ENCODE measurements at places on chromosomes 11 and 22.

DNA sequence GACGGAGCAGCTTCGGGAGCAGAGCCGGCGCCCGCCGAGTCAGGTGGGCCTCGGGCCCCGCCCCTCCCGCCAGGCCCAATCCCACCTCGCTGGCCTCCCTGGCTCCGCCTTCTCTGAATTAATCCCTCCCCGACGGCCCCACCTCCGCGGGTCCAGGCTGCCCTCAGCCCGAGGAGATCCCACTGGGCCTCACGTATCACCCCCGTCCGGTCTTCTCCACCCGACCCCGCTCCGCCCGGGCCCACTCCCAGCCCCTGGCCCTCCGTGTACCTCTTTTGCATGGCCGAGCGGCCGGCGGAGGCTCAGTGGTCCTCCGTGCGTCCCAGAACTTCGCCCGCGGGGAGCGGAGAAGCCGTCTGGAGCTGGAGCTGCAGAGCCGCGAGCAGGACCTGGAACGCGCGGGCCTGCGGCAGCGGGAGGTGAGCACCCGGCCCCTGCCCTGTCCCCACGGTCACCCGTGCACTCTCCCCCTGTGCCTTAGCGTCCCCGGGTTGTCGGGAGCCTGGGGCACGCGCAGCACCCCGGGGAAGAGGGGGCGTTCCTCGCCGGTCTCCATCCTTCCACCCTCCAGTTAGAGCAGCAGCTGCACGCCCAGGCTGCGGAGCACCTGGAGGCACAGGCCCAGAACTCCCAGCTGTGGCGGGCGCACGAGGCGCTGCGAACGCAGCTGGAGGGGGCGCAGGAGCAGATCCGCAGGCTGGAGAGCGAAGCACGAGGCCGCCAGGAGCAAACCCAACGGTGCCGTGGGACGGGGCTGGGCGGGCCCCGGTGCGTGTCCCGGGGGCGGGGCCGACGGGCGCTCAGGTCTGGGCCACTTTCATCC lies 2.2 kb upstream of the CD151 start:
- DNase-seq = peak; percentile 64

- DNase-seq = no peak
Observed at GRCh38 chr11:27041141-27041899, 705 bp downstream of the BBOX1 start.

DNA sequence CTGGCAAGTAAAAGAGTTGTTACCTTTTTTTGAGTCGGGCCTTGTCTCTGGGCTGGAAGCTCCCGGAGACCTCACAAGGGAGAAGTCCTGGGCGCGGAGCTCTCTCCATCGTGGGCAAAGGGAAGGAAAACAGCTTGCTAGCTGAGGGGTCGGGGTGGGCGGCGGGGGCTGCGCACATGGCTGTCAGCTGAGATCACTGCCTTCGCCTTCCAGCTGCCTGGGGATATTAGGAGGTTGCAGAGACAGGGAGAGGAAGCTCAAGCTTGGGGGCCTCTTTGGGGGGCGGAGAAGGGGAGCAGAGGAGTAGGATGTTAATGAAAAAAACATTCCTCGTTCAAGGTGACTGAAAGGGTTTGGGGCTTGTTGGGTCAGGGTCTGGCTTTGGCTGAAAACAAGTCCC lies 49.2 kb upstream of the ALX4 start:
- DNase-seq = no peak

DNA sequence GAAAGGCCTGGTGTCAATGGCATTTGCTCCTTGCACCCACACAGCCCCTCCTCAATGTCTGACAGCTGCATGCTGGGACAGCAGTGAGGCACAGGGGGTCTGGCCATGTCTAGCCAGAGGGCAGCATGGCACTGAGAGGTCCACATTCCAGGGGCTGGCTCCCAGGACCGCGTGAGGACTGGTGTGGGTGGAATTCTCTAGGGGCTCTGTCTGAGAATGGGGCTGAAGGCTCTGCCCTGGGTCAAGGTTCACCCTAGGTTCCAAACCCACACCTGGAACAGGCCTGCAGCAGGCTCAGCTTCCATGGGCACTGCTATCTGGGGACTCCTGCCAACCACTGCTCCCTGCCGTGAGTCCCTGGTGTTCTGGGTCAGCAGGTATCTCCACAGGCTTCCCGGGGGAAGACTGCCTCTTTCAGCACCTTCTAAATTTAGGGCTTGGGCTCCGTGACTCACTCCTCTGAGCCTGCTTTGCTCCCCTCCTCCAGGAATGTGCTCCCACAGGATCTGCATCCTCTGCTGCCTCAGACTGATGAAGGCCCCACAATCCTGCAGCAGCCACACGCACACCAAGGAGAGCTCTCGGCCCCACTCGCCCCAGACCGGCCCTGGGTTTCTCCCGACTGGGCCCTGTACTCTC lies 4.2 kb downstream of the STARD10 start:
- no peak for DNase-seq

- no peak for DNase-seq
Observed at GRCh38 chr22:50032109-50032871, 19.7 kb upstream of the IL17REL start.

GRCh38 chr22:18044548-18045271 lies 20.3 kb upstream of the MICAL3 start:
- DNase-seq = no peak

GRCh38 chr22:35556666-35557065 lies 16.0 kb downstream of the RASD2 start:
- DNase-seq = no peak

- DNase-seq = no peak
Observed at GRCh38 chr22:37930952-37931440, 22.4 kb downstream of the C22orf23 start.

GRCh38 chr22:40289991-40290459 lies 56.3 kb upstream of the ADSL start:
- DNase-seq = peak; percentile 27

GRCh38 chr11:8225589-8226036 lies 38.1 kb downstream of the LMO1 start:
- DNase-seq = peak; percentile 19

DNA sequence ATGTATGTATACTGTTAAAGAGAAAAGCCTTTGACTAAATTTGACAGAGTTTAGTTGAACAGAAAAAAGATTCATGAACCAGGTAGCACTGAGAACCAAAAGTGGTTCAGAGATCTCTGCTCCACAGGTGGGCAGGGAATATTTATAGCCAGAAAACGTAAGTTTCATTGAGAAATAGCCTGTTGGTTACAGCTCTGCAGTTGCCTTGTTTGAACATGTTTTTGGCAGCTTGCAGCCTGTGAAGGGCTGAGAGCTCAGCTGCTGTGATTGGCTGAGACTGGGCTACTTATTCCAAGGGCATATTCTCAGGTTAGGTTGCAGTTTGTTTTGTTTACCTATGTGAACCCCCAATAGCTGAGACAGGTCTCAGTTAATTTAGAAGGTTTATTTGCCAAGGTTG lies 13.5 kb upstream of the ZNF74 start:
- no peak for DNase-seq

GRCh38 chr22:32737811-32738497 lies 63.6 kb upstream of the TIMP3 start:
- DNase-seq = no peak

DNA sequence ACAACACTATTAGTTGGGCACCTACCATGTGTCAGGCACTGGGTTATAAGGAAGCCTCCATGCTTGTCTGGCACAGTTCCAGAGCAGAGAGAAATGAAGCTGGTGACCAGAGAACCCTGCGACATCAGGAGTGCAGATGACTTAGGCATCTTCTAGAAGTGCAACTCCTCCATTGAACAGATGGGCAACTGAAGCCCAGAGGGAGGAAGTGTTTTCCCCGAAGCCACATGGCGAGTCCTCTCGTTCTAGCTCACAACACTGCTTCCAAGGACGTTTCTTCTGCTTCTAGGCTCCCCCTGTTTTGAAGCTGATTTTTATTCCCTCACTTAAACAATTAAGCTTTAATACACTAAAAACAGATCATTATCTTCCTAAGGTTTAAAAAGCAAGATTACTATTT lies 109.8 kb upstream of the SYT13 start:
- DNase-seq = no peak

GRCh38 chr11:126702987-126703386 lies 297.6 kb downstream of the KIRREL3 start:
- DNase-seq = no peak

GRCh38 chr22:45441138-45441537 lies 27.6 kb downstream of the RIBC2 start:
- no peak for DNase-seq

GRCh38 chr11:46485856-46486443 lies 94.4 kb upstream of the CHRM4 start:
- DNase-seq = no peak

DNA sequence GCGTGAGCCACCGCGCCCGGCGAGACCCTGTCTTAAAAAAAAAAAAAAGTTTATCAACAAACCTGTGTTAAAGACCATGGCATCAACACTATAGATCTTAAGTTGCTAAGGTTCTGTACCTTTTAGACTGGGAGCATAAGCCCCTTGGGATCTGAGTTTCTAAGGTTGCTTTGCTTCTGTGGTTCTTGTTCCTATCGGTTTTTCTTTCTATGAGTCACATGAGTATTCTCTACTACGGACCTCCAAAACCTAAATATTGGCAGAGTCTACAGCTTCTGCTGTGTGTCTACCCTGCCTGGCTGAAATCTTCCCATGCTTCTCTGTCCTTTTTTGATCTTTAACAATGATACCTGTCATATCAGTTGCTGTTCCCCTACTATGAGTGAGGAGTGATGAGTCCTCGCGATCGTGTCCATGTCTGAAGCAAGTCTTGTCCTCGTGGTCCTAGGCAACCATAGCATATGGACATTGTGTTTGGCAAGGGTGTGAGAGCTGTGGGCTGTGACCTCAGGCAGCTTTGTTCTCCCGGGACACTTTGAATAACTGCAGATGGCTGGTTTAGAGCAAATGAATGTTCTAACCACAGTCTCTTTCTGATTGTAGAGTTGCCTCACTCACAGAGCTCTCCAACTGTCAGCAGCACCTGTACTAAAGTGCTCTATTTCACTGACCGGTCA lies 9.0 kb upstream of the DLAT start:
- DNase-seq = no peak

DNA sequence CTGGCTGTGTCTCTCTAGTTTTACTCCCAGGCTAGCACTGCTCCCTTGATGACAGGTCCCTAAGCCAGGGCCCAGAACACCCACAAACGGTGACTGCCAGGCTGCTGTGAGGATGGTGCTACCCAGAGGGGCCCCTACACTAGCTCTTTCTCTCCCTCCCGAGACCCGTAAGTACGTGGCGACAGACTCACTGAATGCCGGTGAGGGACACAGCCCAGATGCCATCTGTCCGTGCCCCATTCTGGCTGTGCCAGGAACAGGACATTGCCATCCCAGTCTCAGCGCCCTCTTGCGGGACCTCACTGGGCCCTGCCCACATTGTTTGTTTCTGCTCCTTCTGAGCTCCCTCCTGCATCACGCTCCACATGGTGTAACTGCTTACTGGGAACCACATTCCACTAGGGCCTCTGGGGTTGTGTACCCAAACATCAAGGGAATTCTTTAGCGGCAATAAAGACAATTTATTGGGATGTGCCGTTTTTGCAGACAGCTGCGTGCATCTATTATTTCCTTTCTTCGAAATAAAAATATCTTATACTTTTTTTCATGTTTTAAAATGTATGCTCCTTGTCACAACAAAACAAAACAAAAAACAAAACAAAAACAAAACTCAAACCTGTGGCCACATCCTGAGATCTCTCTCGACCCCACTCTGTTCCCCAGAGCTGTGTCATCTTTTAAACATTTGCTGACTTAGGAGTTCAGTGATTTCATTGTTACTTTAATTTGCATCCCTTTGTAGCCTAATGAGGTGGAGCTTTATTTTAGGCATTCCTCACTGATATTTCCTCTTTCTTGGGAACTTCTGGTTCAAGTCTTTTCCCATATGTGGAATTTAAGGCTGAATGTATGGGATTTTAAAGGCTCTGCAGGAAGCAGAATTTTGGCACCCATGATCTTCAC lies 4.4 kb upstream of the TPCN2 start:
- DNase-seq = no peak

DNA sequence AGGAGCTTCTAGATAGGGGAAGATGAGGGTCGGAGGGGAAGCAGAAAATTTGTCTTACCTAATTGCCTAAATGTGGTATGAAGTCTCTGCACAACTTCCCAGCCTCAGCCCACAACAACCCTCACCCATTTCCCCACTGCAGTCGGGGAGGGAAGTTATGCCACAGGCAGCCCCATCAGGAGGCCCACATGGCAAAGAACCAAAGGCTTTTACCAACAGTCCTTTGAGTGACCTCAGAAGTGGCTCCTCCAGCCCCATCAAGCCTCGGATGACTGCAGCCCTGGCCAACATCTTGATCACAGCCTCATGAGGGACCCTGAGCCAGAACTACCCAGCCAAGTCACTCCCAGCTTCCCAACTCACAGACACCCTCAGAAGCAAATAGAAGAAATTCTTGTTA lies 54.8 kb downstream of the CHST1 start:
- DNase-seq = no peak

GRCh38 chr22:40407831-40408717 lies 37.7 kb downstream of the SGSM3 start:
- no peak for DNase-seq

DNA sequence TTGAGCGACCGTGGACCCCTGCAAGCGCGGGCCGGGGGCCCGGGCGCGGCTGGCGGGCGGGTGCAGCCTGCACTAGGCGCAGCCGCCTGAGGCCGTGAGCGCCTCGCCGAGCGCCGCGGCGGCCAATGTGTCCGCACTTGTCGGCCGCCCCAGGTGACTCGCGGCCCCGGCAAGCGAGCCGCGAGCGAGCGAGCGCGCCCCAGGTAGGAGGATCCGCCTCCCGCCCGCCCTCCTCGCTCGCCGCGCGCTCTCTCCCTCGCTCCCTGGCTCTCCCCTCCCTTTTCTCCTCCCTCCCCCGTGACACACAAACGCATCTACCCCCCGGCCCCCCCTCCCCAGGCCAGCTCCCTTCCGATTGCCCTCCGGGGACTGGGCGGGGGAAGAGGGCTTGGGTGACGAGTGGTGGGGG lies at the start of gene WNT7B:
WNT7B (minus strand) TSS at position 160 of the 409 bp plus-strand sequence. CDS start 408 bp downstream, outside the sequence.
- DNase-seq = no peak

DNA sequence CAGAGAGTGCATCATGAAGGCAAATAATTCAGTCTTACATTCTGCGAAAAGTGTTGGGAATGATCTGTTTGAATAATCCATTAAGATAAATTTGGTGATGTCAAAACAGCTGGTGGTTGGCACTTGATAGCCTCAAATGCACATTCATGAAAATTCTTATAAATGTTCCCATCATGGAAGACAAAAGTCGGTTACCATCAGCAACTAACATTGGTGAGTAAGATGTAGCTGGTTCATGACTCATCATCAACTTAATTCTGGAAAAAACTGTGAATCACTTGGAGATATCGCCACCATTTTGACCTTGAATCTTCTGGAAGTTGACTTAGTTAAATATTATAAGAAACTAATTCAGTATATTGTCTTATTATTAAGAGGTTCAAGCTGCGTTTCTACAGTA lies 11.2 kb downstream of the CRYBB1 start:
- no peak for DNase-seq

DNA sequence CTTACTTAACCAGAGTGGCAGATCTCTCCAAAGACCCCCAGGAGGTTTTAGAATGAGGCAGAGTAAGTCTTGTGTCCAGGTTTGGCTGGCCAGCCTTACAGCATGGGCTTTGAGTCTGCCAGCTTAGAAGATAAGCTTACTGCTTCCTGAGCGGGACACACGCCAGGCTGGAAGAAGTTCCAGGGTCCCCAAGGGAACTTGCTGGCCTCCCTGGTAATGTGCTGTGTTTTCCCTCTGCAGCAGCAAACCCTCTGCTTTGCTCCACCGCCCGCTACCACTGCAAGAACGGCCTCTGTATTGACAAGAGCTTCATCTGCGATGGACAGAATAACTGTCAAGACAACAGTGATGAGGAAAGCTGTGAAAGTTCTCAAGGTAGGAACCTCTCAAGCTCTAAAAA lies 154.2 kb downstream of the LDLRAD3 start:
- DNase-seq = no peak

GRCh38 chr11:32794439-32794838 lies at the start of gene CCDC73:
Gene CCDC73 (minus strand): TSS chr11:32794662. CDS start chr11:32760243, 34,419 bp downstream.
- no peak for DNase-seq
